ENCODE measurements at places on chromosomes 2 and 18.

GRCh38 chr2:55148269-55148668, 83.8 kb downstream of the CLHC1 start:
- DNase-seq: no peak

DNA sequence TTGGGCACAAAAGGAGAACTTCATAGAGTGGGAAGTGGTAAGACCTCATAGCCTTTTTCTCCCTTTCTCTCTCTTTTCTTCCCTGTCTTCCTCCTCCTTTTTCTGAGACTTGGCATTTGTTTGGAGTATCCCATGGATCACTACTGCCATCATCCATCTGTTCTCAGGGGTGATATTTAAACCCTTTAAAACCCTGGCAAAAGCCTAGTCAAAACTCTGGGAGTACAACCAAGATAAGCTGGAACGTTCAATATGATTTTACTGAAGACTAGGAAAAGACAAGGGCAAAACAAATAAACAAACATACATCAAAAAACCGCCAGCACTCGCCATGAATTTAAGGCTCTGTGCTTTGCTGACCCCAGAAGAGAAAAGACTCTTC, 253.4 kb downstream of the CLIP4 start:
- no peak for DNase-seq

- no peak for DNase-seq
Measured at GRCh38 chr2:77270433-77270832, 251.7 kb downstream of the LRRTM4 start.

DNA sequence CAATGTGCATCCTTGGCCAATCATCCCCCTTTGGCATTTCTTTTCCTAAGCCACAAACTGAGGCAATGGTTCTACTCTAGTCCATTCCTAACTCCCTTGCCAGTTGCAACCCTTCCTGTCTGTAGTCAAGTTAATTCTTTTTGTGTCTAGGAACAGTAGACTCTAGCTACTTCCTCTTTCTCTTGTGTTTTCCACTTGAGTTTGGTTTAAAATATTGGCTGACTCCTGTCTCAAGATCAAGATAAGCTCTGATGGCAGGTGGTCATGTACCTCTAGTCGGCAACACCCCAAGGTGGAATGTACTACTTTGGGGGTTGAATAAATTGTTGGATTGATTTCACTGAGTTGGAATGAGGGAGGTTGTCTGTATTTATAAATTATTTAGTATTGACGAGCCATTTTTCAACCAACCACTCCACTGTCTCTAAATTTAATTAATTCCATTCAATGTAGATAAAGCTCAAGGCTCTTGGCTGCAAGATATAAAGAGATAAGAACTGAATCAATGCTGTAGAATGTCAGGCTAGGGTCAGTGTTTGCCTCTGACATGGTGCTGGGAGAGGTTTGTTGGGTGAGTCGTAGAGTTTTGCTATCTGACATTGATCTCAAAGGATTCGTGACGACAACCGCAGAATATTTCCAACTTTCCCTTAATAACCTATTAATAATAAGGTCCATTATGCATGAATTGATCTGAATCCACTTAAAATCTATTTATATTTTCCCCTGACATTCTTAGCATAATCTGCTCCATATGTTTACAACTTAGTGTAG, 188.7 kb upstream of the APCDD1 start:
- DNase-seq: no peak

DNA sequence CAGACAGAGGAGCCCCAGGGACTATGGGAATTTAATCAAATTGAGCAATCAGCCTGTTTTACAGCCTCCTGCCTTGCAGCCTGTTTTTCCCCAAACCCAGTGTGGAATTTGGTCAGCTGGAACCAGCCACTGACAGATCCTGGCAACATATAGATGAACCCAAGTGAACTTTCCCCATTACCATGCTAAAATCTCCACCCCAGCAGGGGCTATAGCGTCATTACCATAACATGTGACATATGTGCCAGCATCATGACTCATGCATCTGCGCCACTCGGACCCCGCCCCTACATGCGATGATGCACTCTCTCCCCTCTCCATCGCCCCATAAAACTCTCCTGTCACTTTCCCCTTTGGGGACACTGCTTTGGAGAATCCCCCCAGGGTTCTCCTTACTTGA, 17.3 kb upstream of the FEZ2 start:
- DNase-seq: no peak

DNA sequence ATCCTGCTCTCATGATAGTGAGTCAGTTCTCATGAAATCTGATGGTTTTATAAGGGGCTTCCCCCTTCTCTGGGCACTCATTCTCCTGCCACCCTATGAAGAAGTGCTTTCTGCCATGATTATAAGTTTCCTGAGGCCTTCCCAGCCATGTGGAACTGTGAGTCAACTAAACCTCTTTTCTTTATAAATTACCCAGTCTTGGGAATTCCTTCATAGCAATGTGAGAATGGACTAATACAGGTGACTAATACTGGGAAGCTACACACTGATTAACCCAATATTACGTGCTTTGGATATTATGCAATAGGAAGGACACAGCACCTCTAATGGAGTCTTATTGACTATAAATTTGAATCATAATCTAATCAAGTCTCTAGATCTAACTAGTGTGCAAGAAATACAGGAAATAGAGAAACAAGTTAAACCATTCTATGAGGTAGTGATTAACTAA, 107.2 kb upstream of the ETAA1 start:
- DNase-seq: no peak

GRCh38 chr2:160085662-160086061, 23.2 kb upstream of the PLA2R1 start:
- no peak for DNase-seq

GRCh38 chr2:7906431-7906830, 775.4 kb upstream of the ID2 start:
- no peak for DNase-seq

GRCh38 chr2:168564641-168565040, 108.6 kb downstream of the CERS6 start:
- DNase-seq: no peak

- DNase-seq: no peak
Measured at GRCh38 chr2:202337151-202337550, 39.0 kb upstream of the BMPR2 start.

- no peak for DNase-seq
Measured at GRCh38 chr2:227479865-227480475, 8.0 kb downstream of the AGFG1 start.

- DNase-seq: no peak
Measured at GRCh38 chr2:141062031-141062430, 1068.8 kb downstream of the LRP1B start.

- no peak for DNase-seq
Measured at GRCh38 chr18:26630596-26630995, 82.2 kb upstream of the KCTD1 start.

DNA sequence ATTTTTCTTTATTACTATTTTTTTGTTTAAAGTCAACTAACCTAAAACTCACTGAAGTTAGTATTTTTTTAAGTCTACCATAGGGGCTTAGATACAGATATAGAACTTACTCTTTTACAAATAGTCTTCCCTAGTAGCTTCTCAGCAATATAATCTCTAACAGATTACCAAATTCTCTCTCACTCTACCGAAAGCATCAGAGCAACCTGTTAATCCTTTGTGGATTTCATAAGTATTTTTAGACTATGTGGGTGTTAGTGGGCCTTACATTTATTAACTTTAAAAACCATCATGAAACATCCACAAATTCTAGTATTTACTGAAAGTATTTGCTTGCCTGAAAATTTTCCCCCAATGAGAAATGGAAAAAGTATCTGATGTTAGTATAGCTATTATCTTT, 84.6 kb upstream of the TFPI start:
- no peak for DNase-seq

GRCh38 chr18:25518716-25519053, 166.7 kb upstream of the ZNF521 start:
- no peak for DNase-seq

GRCh38 chr18:2108591-2108990, 462.7 kb downstream of the METTL4 start:
- no peak for DNase-seq

DNA sequence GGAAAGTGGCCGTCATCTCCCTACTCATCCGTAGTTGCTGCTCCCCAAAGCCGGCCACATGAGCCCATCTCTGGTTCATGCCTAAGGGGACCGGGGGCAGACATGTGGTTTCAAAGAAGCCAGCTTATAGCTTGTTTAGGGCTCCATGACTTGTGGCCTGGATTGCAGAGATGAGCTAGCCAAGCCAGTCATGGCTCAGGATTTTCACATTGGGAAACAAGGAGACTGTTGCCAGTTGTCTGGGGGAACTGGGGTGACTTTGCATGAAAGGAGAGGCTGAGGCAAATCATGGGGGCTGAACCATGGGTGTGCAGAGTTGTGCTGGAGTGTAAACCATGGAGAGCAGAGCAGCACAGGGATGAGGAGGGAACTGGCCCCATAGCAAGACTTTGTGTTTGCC, 183.0 kb upstream of the APCDD1 start:
- no peak for DNase-seq

- DNase-seq: no peak
Measured at GRCh38 chr2:54524226-54524991, 68.3 kb downstream of the SPTBN1 start.

- DNase-seq: peak; percentile 46
Measured at GRCh38 chr2:242031481-242032019, 162.0 kb downstream of the RTP5 start.

- DNase-seq: no peak
Measured at GRCh38 chr2:215930505-215931253, 82.7 kb downstream of the MREG start.

GRCh38 chr18:35030277-35030989, 10.8 kb upstream of the MAPRE2 start:
- no peak for DNase-seq

GRCh38 chr2:100940766-100941645, 61.1 kb upstream of the RPL31 start:
- DNase-seq: no peak

DNA sequence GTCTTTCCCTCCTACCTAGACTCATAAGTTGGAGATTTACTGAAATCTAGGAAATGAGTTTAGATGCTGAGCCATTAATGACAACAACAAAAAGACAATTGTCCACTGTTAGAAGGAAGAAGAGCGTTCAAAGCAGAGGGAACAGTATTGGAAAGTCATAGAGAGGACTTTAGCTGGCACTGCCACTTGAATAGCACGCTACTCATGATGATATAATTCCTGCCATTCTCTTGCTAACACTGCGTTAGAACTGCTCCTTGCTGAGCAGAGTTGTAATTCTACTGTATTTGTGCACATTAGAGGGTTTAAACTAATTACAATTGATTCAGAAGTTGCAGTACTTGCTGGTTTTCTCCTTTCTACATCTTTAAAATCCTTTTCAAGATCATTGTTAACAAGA, 9.0 kb upstream of the AFTPH start:
- DNase-seq: no peak

DNA sequence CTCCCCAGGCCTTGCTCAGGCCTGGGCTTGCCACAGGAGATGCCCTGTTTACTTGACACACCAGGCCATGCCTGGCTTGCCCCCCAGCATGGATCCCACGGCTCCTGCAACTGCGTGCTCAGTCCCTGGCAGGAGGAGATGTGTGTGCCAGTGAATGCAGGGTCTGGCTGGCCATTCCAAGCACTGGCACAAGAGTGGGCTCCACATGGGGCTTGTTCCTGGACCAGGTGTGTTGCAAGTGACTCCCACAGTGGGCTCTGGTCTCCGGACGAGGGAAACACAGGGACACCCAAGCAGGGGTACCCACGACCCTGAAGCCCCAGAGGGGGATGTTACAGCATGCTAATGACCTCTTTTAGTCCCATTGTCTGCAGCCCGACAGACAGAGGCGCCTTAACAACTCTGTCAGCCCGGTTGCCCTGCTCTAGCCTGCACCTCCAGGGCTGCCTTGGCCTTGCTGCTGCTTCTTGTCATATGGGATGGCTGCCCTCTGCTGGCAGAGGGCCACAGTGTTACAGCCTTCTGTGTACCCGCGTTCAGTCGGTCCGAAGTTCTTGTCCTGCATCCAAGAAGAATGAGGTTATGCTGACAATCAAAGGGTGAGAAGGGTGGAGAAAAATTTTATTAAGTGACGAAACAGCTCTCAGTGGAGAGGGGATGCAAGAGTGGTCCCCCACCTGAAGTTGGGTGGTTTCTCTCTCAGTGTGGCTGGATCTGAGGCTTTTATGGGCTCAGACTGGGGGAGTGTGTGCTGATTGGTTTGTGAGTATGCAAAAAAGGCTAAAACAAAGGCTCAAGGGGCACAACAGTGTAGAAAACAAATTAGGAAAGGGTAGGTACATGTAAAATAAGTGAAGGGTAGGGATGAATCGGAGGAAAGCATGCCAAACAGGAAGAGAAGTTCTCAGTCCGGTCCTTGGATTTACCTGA, 180.4 kb downstream of the MBD5 start:
- DNase-seq: no peak

DNA sequence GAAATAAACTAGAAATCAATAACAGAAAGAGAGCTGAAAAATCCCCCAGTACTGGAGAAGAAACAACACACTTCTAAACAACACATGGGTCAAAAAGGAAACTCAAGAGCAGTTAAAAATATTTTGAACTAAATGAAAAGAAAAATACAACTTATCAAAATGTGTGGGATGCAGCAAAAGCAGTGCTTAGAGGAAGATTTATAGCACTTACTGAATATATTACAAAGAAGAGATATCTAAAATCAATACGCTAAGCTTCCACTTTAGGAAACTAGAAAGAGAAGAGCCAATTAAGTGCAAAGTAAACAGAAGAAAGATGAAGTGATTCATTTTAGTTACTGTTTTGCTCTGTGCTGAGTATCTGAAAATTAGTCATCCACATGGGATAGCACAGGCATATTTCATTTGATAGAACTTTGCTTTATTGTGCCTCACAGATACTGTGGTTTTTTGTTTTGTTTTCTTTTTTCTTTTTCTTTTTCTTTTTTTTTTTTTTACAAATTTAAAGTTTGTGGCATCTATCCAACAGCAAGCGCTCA, 17.0 kb downstream of the TGFA start:
- no peak for DNase-seq

DNA sequence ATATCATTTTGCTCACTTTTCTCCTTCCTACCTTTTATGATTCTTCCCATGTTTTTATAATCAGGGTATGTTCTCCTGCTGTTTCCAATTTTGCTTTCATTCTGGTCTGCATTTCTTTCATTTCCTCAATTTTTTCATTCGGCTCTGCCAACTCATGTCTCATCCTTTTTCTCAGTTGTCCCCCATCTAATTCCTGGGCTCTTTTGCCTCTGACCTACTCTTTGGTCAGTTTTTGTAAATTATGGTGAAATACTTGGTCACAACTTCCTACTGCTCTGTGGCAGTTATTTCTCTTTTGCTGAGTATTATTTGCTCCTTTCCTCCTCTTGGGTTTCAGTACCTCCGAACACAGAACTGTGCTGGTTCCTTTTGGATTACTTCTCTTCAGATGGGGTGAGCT, 27.5 kb downstream of the MYO7B start:
- DNase-seq: no peak

DNA sequence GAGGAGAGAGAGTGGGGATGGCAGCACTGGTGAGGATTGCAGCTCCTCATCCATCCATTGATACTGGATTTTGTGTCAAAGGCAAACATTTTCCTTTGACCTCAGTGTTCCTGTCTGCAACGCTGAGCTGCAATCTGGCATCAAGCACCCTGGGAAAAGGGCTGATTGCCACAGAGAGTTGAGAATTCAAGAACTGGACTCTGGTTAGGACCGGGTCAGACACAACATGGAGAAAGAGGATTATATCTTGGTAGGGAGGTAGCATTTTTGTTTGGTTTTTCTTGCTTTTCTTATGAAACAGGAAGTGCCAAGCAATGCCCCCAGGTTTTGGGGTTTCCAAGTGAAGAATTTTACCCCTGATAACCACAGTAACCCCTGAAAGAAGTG, 81.9 kb upstream of the PKDCC start:
- peak; percentile 74 for DNase-seq

All from coronary artery (tissue), 2 donors.